ENCODE measurements at places on chromosomes 2 and 18. TPM values are rescaled to one million over a fixed set of nuclear protein-coding genes. Genes with fewer than 3 reads are reported as not detected.

DNA sequence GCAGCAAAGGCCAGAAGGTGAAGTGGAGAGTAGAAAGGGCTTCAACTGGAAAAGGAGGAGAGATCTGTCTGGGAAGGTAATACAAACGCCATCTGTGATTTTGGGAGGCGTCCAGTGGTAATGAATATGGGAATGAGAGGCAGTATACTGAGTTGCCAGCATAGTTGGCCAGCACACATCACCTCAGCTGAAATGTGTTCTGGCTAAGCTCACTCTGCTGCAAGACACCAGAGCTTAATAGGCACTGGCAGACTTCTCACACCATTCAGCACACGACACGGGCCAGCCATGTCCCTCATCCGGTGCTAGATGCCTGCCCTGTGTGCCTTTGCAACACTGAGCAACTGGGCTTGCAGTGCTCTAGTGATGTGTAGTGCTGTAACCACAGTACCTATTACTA lies 277.1 kb downstream of the PIEZO2 start:
- DNase-seq: no peak
- no peaks in the 10 kb centered on the region for H3K4me1 ChIP-seq
- H3K36me3 ChIP-seq: no peaks in the 10 kb centered on the region
- no peaks in the 10 kb centered on the region for H3K27me3 ChIP-seq

- H3K27me3 ChIP-seq: no peaks in the 10 kb centered on the region
- no peak for DNase-seq
- peaks cover 8% of the 10 kb centered on the region for H3K36me3 ChIP-seq
- no peak overlapping the region for H3K27ac ChIP-seq
- no peak overlapping the region for H3K4me3 ChIP-seq
Observed at GRCh38 chr2:46578961-46579360, 99.6 kb downstream of the TMEM247 start.

DNA sequence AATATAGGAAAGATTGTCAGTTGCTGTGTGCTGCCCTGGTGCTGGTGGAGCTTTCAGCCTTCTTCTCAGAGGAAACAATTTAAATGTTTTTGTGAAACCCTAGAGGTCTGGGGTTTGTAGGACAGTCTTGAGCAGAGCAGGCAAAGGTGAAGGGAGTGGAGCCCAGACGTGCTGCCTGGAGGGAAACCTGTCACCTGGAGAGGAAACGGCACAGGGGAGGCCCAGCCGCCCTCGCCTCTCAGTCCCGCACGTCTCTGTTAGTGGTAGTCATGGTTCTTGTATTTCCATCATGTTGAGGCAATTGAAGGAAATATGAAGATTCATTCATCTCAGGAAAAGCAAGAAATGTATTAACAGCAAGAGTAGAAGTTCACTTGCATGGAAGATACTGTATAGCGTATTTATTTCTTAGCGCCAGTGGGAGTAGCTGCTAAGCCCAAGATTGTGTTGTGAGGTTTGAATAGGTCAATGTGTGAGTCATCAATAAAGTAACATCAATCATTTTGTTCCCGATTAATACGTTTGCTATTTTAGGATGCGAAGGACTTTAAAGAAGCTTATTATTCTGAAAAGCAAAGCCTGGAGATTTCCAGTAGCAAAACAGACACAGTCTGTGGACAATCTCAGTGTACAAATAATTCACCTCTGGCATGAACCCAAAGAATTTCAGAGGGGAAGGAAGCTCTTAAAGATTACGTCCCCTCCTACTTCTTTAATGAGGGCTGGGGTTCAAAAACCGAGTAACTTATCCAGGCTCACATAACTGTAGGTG lies 70.4 kb downstream of the LRRFIP1 start:
- peaks cover 56% of the 10 kb centered on the region for H3K4me1 ChIP-seq
- no peak for DNase-seq
- no peak overlapping the region for H3K27ac ChIP-seq

- H3K27me3 ChIP-seq: no peaks in the 10 kb centered on the region
- no peaks in the 10 kb centered on the region for H3K4me1 ChIP-seq
- no peak overlapping the region for H3K27ac ChIP-seq
- no peaks in the 10 kb centered on the region for H3K36me3 ChIP-seq
Observed at GRCh38 chr2:21590026-21590690, 466.4 kb downstream of the TDRD15 start.

GRCh38 chr2:67776276-67776675 lies 286.5 kb downstream of the C1D start:
- H3K36me3 ChIP-seq: no peaks in the 10 kb centered on the region
- no peak overlapping the region for H3K27ac ChIP-seq
- no peak overlapping the region for H3K4me3 ChIP-seq
- no peak for DNase-seq
- H3K27me3 ChIP-seq: no peaks in the 10 kb centered on the region

GRCh38 chr2:48026865-48027264 lies 120.6 kb upstream of the FBXO11 start:
- peaks cover 3% of the 10 kb centered on the region for H3K27me3 ChIP-seq
- H3K27ac ChIP-seq: no peak overlapping the region
- no peaks in the 10 kb centered on the region for H3K36me3 ChIP-seq
- no peak for DNase-seq

The SPHKAP gene
- total RNA-seq: not detected

DNA sequence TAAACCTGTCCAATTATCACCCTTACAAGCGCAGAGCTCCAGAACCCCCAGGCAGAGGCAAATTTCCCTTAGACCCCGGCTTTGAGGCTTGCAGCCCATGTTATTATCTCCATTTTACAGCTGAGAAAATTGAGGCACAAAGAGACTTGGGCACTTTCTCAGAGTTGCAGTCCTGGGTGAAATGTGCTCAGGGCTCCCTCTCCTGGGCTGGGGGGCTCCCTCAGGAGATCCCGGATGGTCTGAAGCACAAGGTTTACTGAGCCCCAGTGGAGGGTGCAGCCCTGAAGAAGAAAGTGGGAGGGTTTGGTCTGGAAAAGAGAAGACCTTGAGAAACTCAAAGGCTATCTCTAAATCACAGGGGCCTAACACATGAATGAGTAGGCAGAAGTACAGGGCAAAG lies 156.6 kb downstream of the CYRIA start:
- H3K27me3 ChIP-seq: peaks cover 12% of the 10 kb centered on the region
- H3K4me1 ChIP-seq: peaks cover 3% of the 10 kb centered on the region
- H3K27ac ChIP-seq: no peak overlapping the region
- DNase-seq: no peak
- no peaks in the 10 kb centered on the region for H3K36me3 ChIP-seq

- H3K4me3 ChIP-seq: no peak overlapping the region
- no peaks in the 10 kb centered on the region for H3K36me3 ChIP-seq
- no peak overlapping the region for H3K27ac ChIP-seq
- H3K27me3 ChIP-seq: no peaks in the 10 kb centered on the region
- no peak for DNase-seq
- no peaks in the 10 kb centered on the region for H3K4me1 ChIP-seq
Observed at GRCh38 chr2:194465641-194466040, 1191.4 kb upstream of the SLC39A10 start.

- H3K36me3 ChIP-seq: no peaks in the 10 kb centered on the region
- no peak overlapping the region for H3K27ac ChIP-seq
- no peaks in the 10 kb centered on the region for H3K27me3 ChIP-seq
- no peak overlapping the region for H3K4me3 ChIP-seq
- DNase-seq: no peak
Observed at GRCh38 chr18:70234667-70235459, 29.4 kb upstream of the RTTN start.

DNA sequence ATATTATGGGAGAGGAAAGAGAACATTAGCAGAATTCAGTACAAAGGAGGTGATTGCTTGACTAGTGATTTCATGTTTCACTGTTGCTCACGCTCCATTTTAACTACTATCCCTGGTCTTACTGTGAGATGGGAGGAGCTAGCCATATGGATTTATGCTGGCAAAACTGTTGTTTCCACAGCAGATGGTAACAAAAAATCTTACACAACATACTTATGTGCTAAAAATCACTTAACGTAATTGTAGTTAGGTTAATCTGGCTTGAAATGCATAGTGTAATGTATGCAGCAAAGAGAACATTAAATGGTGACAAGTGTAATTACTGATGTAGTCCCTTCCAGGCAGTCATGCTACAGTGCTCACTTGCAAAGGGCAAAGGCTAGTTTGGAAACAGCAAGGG lies 155.6 kb upstream of the LYPD1 start:
- no peaks in the 10 kb centered on the region for H3K4me1 ChIP-seq
- no peak overlapping the region for H3K27ac ChIP-seq
- no peak overlapping the region for H3K4me3 ChIP-seq
- H3K36me3 ChIP-seq: no peaks in the 10 kb centered on the region
- DNase-seq: no peak

GRCh38 chr2:63861220-63861822 lies 19.6 kb downstream of the UGP2 start:
- H3K4me1 ChIP-seq: peaks cover 18% of the 10 kb centered on the region
- H3K36me3 ChIP-seq: peaks cover 78% of the 10 kb centered on the region
- no peaks in the 10 kb centered on the region for H3K27me3 ChIP-seq

DNA sequence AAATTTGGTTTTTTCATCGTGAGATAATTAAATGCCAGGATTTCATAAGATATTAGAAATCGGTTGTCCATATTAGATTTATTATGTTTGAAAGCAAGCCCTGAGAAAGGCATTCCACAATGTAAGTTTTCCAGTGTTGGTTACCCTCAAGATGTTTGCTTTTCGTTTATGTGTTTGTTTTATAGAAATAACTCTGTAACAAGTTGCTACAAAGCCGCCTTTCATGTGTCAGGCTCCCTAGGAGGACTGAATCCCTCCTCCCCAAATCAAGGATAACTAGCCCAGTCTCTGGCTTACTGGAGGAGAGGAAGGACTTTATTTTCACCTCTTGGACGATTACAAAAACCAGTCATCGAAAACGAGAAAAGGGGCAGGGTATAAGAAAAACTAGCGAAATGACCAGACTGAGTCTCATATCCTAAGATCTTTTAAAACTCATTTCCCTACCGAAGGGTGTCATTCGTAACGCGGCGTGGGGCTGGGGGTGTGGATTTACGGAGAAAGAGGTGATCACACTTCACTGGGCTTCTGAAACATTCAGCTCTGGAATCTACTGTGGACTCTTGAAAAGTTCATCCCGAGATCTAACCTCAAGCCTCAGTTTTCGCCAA lies 1.0 kb upstream of the PEX13 start:
- peaks cover 5% of the 10 kb centered on the region for H3K4me1 ChIP-seq
- H3K27ac ChIP-seq: no peak overlapping the region
- peaks cover 12% of the 10 kb centered on the region for H3K36me3 ChIP-seq
- peak overlapping the region; percentile 74 for H3K4me3 ChIP-seq

The SLC39A6 gene
- 83.8 TPM for total RNA-seq

- DNase-seq: no peak
- H3K36me3 ChIP-seq: no peaks in the 10 kb centered on the region
- peaks cover 18% of the 10 kb centered on the region for H3K4me1 ChIP-seq
- H3K27ac ChIP-seq: no peak overlapping the region
- H3K27me3 ChIP-seq: no peaks in the 10 kb centered on the region
Observed at GRCh38 chr2:30470426-30470825, 23.4 kb downstream of the LCLAT1 start.

The TSPYL6 gene
- not detected for total RNA-seq

The HOXD11 gene
- total RNA-seq: not detected
